Thoracic aorta (tissue), 2 donors: ENCODE measurements at places on chromosomes 4 and X. TPM values are rescaled to one million over a fixed set of nuclear protein-coding genes. Genes with fewer than 3 reads are reported as not detected.

DNA sequence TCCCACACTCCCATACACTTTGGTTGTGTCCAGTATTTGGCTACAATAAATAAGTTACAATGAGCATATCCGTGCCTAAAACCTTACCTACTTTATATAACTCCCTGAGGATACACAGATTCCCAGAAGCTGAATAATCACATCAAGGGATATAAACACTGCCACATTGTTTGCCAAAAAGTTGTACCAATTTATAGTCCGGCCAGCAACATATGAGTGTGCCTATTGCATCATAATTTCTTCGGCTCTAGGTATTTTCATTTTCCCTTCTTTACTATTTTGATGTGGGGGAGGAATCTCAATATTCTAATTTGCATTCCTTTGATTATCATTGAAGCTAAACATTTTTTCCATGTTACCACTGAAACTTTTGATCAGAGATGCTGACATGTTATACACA is 146.4 kb downstream of the PCDH19 start:
- no peak for DNase-seq

GRCh38 chrX:85114171-85114570 is 110.5 kb downstream of the APOOL start:
- no peak for DNase-seq

The FAT4 gene
- 83.7 TPM for total RNA-seq

DNA sequence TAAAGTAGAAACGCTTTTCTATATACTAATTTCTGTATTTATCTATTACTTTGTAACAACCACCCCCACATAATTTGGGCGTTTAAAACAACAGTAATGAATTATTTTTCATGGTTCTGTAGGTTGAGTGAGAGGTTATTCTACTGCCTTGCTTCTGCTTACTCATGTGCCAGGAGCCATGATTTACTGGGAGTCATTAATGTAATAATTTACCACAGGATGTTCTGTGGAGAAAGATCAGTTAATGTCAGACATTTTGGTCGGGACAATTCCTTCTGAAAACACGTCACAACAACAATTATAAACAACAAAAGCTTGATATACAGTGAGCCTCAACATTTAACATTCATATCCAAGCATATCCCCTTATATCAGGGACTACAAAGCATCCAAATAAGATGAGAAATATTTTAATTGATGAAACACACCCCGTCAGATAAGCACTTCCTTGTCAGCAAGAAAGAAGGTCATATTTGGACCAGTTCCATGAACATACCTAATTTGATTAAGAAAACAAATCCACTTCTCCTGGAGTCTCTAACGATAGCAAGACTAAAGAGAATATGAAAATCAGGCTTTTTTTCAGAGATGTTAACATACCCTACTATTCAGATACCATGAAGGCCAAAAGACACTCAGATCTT is 238.5 kb downstream of the PRDM5 start:
- no peak for DNase-seq

GRCh38 chr4:148090029-148090428 is 352.2 kb downstream of the NR3C2 start:
- DNase-seq: no peak

The L1CAM gene
- total RNA-seq: 1.1 TPM

The SPANXC gene
- not detected for total RNA-seq

- no peak for DNase-seq
Measured at GRCh38 chr4:150385606-150386005, 196.3 kb upstream of the MAB21L2 start.

The MTNR1A gene
- total RNA-seq: not detected

- no peak for DNase-seq
Measured at GRCh38 chrX:33909836-33910235, 222.3 kb downstream of the FAM47A start.

DNA sequence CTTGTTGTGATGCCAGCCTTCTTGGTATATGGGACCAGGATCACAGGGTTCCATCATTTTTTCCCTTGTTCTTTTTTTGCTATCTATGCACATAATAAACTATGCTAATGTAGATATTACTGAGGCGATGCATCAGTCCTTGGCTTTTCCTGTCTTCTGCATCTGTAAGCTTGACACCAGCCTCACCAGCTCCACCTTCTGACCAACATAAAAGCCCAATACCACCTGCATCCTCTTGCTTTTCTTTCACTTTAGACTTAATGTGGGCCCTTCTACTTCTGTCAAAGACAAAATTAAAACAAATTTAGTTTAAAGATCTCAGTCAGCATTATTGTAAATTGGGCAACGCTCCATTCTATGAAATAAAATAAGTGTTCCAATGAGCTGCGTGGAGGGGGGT is 1718.8 kb upstream of the PCDH10 start:
- no peak for DNase-seq

GRCh38 chr4:134219043-134219442 is 17.5 kb upstream of the PABPC4L start:
- DNase-seq: no peak

The UNC5C gene
- total RNA-seq: 10.0 TPM

GRCh38 chr4:5963611-5964010 is 54.6 kb downstream of the C4orf50 start:
- no peak for DNase-seq

The ZNF732 gene
- 4.7 TPM for total RNA-seq

The SLC25A31 gene
- total RNA-seq: not detected

GRCh38 chr4:128527351-128527750 is 239.7 kb upstream of the PGRMC2 start:
- DNase-seq: no peak

- DNase-seq: no peak
Measured at GRCh38 chr4:84479663-84480062, 19.4 kb downstream of the NKX6-1 start.

DNA sequence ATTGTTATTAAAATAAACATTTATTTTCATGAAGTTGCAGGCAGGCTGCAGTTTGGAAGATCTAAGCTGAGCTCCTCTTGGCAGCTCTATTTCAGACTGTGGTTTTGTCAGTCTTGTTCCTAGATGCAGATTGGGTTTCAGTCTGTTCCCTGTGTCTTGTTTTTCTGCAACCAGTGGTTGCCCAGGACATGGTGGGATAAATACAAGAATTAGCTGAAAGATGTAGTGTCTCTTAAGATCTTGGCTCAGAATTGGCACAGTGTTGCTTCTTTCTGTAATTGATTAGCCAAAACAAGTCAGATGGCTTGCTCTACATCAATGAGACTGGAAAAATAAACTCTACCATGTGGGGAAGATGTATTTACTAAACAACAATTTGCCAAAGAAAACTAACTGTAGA is 283.0 kb upstream of the BOD1L1 start:
- DNase-seq: no peak

GRCh38 chr4:2804973-2805501 is 12.2 kb downstream of the SH3BP2 start:
- no peak for DNase-seq

DNA sequence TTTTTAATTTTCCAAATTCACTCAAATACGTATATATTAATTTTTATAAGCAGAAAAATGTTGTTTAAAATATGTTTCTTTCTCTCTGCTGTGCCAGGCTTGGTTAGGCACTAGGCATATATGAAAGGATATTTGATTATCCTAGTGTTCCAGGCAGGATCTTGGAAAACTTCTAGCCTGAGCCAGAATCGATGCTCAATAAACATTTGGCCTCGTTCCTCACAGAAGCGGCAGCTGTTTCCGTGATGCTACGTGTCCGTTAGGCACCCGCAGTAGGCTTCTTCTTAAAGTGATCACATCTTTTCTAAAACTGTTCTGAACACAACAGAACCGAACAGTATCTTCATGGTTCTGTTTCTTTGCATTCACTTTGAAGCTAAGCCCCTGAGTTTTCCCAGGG is 50.1 kb upstream of the CRMP1 start:
- DNase-seq: no peak

DNA sequence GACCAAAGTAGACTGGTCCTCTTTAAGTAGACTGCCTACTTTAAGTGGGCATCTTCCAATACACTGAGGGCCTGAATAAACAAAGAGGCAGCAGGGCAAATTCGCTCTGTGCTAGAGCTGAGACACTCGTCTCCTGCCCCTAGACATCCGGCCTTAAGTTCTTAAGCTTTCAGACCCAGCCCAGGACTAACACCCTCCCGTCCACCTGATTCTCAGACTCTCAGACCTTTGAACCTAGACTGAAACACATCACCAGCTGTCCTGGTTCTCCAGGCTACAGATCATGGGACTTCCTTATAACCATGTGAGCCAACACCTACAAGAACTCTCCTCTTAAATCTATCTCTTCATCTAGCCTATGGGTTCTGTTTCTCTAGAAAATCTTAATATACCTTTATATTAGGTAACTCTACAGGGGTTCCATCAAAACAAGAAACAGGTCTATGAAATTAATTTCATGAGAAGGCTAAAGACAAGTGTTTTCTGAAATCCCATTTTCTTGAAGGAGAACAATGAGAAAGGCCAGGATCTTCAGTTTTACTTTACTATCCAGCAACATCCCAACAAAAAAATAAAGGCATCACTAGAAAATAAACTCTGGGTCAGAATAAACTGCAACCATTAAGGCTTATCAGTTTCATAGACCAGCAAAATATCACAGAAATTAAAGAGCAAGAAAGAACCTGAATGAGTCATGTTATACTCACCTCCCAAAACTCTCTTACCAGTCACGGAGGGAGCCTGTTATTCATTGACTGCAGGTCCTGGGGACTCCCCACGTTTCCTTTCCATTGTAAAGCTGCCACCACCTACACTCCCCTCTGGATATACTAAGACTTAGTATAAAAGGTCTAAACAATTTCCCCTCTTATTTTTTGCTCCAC is 14.8 kb downstream of the ADGRA3 start:
- DNase-seq: no peak

DNA sequence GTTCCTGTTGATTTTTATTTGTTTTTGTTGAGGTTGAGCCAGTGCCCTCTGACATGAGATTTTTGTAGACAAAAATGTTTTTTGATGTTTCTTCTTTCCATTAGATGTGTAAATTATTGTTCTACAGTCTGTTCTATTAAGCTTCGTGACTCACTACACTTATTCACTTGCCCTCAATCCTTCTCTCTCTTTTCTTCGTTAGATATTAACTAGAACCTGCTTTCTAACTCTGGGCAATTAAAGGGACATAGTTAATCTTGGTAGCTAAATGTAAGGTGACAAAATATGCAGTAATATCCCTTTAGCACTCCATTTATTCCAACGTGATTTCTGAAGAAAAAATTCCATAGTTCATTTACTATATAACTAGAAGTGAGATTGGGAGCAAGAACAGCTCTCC is 333.9 kb downstream of the PDHA2 start:
- DNase-seq: no peak

- no peak for DNase-seq
Measured at GRCh38 chr4:1349359-1350168, 2.6 kb downstream of the UVSSA start.

The TEX11 gene
- total RNA-seq: not detected

The GJB1 gene
- total RNA-seq: not detected

- no peak for DNase-seq
Measured at GRCh38 chr4:56217343-56217890, 169.9 kb downstream of the AASDH start.

GRCh38 chrX:133598601-133599335 is 183.5 kb upstream of the GPC4 start:
- DNase-seq: no peak

The YY2 gene
- 4.2 TPM for total RNA-seq

- no peak for DNase-seq
Measured at GRCh38 chrX:123175366-123176122, 8.5 kb upstream of the GRIA3 start.

The FABP2 gene
- total RNA-seq: not detected

DNA sequence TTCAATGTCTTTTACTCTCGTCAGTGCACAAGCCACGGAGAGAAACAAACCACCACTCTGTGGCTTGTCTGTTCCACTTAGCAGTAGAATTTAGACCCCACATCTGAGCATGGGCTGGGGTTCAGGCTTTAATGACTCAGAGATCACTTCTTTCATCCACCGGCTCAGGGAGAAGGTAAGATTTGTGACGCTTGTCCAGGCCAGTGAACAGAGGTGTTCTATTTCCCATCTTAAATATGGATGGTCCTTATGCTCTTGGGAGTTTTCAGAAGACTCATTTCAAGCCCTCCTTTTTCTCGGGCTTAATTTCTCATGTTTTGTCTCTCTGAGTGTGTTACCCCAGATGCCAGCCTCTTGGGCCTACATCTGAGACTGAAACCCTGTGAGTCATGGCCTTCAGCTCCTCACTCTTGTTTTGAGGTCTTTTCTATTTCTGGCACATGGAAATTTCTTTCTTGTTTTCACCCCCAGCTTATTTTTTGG is 127.4 kb upstream of the SFRP2 start:
- DNase-seq: no peak

- DNase-seq: no peak
Measured at GRCh38 chr4:83065266-83065665, 30.3 kb downstream of the COPS4 start.

The LRIT3 gene
- total RNA-seq: 0.85 TPM

- no peak for DNase-seq
Measured at GRCh38 chr4:96356591-96357370, 516.9 kb downstream of the PDHA2 start.

GRCh38 chr4:8157496-8157895 is 1.1 kb downstream of the ABLIM2 start:
- no peak for DNase-seq

- no peak for DNase-seq
Measured at GRCh38 chr4:102734591-102735385, 26.0 kb downstream of the MANBA start.

DNA sequence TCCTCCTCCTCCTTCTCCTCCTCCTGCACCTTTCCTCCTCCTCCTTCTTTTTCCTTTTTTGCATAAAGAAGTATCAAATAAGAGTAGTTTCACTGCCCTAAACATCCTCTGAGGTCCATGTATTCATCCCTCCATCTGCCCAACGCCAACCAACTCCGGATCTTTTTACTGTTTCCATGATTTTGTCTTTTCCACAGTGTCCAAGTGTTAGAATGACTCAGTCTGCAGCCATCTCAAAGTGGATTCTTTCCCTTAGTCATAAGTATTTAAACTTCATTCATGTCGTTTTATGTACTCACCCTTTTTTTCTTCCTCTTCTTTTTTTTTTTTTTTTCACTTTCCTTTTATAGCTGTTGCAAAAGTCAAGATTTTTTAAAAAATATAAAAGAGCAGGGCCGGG is 12.9 kb downstream of the CSF2RA start:
- DNase-seq: no peak

- no peak for DNase-seq
Measured at GRCh38 chr4:4867375-4868039, 8.0 kb downstream of the MSX1 start.

- no peak for DNase-seq
Measured at GRCh38 chr4:10098780-10099160, 17.8 kb downstream of the WDR1 start.

GRCh38 chr4:7871356-7871755 is 68.3 kb downstream of the AFAP1 start:
- DNase-seq: no peak

The FMR1NB gene
- total RNA-seq: not detected
